ENCODE measurements at places on chromosomes 12 and 14.

DNA sequence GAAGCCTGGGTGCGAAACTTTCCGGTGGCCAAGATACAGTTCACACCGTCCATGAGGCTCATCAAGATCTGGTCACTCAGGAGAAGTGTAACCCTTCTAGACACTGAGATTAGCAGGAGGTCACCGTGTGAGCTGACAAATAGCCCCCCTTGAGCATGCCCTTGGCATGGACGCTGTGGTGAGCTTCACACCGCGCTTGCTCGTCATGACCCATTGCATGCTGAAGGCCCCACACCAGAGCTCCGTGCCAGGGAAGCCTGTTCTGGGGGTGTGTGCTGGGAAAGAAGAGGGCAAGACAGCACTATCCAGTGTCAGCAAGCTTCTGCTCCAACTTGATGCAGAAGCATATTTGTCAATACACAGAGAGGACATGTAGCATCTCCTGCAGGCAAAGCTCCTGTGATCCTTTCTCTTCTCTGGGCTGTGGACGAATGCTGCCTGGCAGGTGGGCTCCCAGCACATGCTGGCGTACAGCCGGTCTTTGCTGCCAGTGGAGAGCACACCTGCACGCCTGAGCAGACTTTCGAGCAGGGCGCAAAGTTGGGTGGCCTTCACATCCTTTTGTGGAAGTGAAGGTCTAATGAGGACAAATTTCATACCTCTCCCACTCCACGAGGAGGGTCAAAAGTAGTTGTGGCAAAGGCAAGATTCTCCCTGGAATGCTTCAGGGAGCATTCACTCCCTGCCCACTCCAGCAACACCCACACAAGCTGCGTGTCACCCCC lies 126.9 kb upstream of the FKBP4 start:
- no peak for DNase-seq

- no peak for DNase-seq
Observed at GRCh38 chr14:58725871-58726270, 88.1 kb downstream of the DACT1 start.

DNA sequence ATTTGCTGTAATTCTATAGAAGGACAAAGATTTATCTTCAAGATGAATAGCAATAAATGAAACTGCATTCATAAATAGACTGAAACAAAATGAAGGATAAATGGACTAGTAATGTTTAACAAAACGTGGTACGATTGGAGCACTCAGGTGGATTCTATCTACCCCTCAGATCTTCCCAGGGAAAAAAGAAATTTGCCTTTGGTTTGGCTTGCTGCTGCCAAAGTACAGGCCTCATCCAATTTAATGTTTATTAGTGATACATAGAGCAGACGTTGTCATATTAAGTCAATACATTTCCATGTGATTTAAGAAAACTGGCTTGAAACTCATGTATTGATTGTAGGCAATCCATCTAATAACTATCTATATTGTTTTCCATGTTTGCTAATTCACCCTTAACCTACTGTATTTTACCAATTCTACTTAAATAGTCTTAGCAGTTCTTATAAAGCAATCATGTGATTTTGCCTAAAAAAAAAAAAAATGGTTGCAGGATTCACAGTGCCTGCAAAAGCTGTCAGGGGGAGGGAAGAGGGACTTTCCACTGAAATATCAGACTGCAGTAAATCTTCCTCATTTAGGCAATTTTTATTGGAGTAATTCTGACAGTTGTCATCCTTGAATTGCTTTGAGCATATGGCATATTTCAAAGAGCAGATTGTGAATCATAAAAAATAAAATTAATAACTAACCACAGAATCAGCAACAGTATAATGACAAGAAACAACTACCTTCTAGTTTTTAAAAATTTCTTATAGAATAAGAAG lies 242.2 kb upstream of the NPAS3 start:
- no peak for DNase-seq

GRCh38 chr12:27970401-27971120 lies 2.0 kb downstream of the PTHLH start:
- peak; percentile 27 for DNase-seq

DNA sequence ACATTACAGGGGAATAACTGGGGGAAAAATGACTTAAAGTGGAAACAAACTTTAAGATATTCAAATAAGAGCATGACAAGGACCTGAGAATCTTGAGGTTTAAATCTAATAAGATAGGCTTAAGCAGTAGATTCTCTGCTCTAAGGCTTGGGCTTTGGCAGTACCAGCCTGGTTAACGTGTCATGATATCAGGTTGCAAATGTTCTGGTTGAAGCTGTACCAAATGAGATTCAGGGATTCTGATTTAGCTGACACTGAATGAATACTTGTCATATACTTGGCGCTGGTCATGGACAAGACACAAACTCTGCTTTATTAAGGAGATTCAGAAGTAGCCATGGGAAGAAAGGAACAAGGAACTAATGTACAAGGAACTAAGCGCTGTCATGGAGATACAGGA lies 6.1 kb downstream of the TCP11L2 start:
- no peak for DNase-seq

GRCh38 chr12:144650-145284 lies 69.2 kb downstream of the SLC6A12 start:
- no peak for DNase-seq

GRCh38 chr12:14988035-14988434 lies 15.2 kb downstream of the PDE6H start:
- DNase-seq = no peak

GRCh38 chr12:108779998-108780688 lies 48.8 kb upstream of the CORO1C start:
- no peak for DNase-seq

GRCh38 chr12:34348836-34349672 lies 326.8 kb downstream of the ALG10 start:
- DNase-seq = no peak

DNA sequence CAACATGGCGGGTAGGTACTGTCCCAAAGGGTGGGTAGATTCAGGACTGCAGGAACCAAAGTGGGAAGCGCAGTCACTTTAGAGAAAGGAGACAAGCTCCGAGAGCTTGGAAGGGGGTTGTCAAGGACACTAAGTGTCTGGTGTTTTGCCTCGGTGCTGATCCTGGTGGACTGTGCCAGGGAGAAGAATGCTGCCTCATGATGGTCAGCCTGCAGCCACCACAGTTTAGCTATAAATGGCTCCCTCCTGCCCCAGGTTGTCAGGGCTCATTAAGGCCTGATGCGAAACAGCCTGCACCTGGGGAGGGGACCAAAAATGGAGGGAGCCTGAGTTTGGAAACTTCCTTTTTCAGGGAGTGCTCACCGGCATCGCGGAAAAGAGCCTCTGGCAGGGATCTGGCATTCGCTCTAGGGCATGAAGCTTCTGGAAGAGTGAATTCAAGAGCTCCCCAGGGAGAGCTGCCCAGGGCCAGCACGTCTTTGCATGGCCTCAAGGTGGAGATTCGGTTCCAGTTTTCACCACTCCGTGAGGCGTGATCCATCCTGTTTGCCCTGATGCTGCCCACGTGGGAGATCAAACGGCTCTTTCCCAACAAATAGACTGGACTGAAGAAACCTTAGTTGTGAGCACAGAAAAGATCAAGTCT lies 164.0 kb downstream of the FOXN3 start:
- DNase-seq = peak; percentile 50

GRCh38 chr12:82475211-82475610 lies 116.9 kb downstream of the METTL25 start:
- DNase-seq = no peak

GRCh38 chr12:68630598-68630997 lies 19.9 kb downstream of the RAP1B start:
- no peak for DNase-seq

GRCh38 chr14:90568405-90568804 lies 171.6 kb downstream of the CALM1 start:
- no peak for DNase-seq

DNA sequence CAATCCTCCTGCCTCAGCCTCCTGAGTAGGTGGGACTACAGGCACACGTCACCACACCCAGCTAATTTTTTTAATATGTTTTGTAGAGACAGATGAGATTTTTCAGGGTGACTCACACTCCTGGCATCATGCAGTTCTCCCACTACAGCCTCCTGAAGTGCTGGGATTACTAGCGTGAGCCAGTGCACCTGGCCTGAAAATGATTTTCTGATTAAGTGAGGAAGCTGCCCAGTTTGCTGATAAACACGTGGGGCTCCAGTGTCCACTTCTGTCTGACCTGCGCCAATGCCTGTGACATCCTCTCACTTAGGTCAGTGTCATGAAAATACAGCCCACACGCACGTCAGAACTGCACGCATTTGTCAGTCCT lies 37.0 kb upstream of the SFSWAP start:
- no peak for DNase-seq

- DNase-seq = no peak
Observed at GRCh38 chr12:122138181-122138580, 35.8 kb downstream of the IL31 start.

DNA sequence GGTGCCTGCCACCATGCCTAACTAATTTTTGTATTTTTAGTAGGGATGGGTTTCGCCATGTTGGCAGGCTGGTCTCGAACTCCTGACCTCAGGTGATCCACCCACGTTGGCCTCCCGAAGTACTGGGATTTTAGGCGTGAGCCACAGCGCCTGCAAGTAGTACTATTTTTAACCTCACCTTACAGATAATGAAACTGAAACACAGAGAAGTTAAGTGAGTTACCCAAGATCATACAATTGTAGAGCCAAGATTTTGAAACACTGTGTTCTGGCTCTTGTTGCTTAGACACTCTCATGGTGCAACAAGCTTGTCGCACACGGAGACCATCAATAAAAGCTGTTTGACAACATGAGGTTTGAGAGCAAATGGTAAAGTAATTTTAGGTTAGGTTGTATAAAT lies 159.1 kb upstream of the LMNTD1 start:
- no peak for DNase-seq

DNA sequence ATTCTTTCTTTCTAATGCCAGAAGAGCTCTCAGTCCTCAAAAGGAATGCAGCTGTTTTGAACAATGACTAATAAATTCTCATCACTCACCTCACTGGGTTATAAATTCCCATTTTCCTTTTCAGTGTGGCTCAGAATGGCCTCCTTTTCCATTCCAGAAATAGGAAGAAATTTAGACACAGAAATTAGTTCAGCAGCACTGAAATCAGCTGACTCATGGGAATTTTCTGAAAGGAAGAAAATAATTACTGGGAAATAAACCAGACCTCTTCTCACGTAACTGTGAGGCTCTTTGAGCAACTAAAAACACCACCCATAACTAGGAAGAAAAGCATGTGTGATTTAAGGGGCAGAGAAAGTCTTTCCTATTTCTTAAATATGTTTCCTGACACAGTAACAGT lies 23.8 kb downstream of the CD163 start:
- no peak for DNase-seq

GRCh38 chr12:104381731-104382480 lies 74.8 kb upstream of the CHST11 start:
- peak; percentile 74 for DNase-seq

- DNase-seq = no peak
Observed at GRCh38 chr14:69693801-69694729, 72.9 kb upstream of the SRSF5 start.

- no peak for DNase-seq
Observed at GRCh38 chr14:87679866-87680265, 313.1 kb downstream of the GALC start.

GRCh38 chr12:1839956-1840951 lies 19.9 kb downstream of the LRTM2 start:
- DNase-seq = no peak

GRCh38 chr12:105740369-105740768 lies 398.4 kb downstream of the NUAK1 start:
- DNase-seq = no peak

DNA sequence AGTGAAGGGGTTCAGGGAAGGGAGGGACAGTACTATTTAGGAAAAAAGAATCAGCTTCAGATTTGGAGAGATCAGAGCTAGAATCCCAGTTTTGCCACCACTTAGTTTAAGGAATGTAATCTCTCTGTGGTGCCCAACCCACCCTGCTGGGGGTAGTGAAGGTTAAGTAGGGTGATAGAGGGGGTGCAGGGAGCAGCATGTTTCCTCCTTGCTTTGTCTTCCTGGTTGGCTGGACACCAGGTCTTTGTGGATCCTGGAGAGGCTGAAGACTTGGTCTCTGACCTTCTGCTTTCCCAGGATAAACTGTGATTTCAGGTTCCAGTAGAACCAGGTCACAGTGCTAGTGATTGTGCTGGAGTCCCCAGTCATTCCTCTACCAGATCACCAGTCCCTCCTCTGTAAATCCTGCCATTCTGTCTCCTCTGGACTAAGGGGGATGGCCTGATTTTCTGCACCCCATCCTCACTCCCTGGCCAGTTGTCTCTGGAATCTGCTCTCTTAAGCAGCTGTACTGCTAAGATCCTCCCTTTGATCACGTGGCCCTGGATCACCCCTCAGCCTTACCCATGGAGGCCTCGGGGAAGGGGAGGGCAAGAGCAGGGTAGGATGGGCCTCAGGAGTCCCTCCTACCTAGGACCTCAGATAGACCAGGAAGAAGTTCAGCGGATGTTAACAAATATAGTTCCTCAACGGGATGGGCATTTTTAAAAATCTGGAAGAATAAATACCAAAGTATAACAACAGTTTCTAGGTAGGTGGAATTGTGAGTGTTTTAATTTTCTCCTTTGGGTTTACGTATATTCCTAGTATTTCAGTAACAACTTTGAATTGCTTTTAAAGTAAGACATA lies 3.1 kb downstream of the MAP3K12 start:
- no peak for DNase-seq

DNA sequence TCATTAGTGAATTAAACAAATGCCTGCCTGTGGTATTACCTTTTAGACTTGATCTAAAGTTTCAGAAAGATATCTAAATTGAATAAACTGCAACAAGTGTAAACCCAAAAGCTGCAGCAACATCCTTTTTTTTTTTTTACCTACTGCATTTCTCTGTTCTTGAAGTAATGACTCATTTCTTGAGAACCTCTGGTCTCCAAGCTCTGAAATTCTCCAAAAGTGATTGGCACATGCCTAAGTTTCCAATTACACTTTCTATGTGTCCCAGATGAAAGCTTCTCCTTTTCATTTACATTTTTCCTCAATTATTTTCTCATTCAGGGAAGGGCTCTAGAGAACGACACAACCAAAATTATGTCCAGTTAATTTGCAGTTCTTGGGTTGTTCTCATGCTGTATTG lies 435.2 kb upstream of the DCN start:
- no peak for DNase-seq

GRCh38 chr12:120500581-120500980 lies 4.7 kb downstream of the DYNLL1 start:
- no peak for DNase-seq

GRCh38 chr12:80780746-80781145 lies 64.0 kb downstream of the MYF5 start:
- no peak for DNase-seq

- no peak for DNase-seq
Observed at GRCh38 chr12:116009805-116010204, 267.7 kb downstream of the MED13L start.

- no peak for DNase-seq
Observed at GRCh38 chr12:68250454-68250853, 3.0 kb downstream of the IL22 start.

- peak; percentile 84 for DNase-seq
Observed at GRCh38 chr14:88551094-88551870, 3.5 kb downstream of the PTPN21 start.

GRCh38 chr14:93725002-93725582 lies 63.2 kb downstream of the PRIMA1 start:
- no peak for DNase-seq

DNA sequence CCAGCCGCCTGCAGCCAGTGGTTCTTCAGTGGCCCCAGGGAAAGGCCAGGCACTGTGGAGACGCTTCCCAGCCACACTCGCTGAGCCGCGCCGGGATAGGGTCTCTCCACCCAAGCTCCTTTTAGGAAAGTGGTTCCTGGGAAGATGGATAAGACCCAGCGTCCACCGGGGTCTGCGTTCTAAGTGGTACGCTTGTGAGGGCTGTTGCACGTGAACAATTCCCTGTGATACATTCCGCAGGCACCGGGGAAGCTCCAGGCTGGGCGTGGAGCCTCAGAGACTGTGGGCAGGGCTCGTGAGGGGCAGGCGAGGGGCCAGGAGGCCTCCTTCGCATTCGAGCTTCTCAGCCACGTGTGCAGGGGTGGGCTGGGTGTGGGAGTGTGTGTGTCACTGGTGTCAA lies 48.4 kb downstream of the GALNT9 start:
- DNase-seq = no peak
